Head of caudate nucleus (tissue), 42 donors: ENCODE measurements at places on chromosomes 4 and X.

GRCh38 chrX:133307637-133308498 lies 89.7 kb upstream of the TFDP3 start:
- DNase-seq = peak; percentile 22

GRCh38 chr4:149370002-149370401 lies 445.6 kb downstream of the IQCM start:
- no peak for DNase-seq

- DNase-seq = no peak
Measured at GRCh38 chrX:257681-258289, 23.4 kb upstream of the PLCXD1 start.

DNA sequence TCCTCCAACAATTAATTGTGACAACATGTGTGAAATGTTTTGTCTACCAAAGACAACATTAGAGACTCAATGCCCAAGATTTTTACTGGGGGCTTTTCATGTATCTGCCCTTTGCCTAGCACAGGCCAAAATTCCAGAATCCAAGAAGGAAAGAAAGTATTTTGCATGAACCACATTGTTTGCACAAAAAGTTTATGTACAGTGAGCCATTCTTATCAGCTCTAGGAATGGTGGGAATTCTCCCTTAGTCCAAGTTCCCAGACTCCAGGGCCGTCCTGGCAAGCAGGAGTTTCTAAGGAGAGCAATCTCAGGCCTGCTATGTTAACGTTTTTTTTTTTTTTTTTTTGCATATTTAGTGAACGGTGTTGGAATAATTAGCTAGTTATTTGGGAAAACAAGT lies 21.6 kb downstream of the GPRASP1 start:
- no peak for DNase-seq

GRCh38 chrX:109943092-109943739 lies 59.7 kb upstream of the TMEM164 start:
- no peak for DNase-seq

DNA sequence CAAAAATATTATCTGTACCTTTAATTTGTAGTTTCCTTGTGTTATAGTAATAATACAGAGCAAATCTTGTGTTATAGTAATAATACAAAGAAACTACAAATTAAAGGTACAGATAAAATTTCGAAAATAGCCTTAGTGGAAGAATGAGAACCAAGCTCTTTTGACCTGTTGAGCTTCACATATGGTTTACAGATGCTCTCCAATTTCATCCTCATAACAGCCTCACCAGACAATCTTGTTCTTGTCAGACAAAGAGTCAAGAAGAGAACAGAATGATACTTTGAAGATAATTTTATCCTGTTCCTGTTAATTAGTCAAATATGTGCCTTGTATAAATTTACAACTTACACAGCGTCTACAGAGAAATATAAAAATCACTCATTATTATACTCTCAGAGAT lies 12.8 kb downstream of the ATXN3L start:
- no peak for DNase-seq

DNA sequence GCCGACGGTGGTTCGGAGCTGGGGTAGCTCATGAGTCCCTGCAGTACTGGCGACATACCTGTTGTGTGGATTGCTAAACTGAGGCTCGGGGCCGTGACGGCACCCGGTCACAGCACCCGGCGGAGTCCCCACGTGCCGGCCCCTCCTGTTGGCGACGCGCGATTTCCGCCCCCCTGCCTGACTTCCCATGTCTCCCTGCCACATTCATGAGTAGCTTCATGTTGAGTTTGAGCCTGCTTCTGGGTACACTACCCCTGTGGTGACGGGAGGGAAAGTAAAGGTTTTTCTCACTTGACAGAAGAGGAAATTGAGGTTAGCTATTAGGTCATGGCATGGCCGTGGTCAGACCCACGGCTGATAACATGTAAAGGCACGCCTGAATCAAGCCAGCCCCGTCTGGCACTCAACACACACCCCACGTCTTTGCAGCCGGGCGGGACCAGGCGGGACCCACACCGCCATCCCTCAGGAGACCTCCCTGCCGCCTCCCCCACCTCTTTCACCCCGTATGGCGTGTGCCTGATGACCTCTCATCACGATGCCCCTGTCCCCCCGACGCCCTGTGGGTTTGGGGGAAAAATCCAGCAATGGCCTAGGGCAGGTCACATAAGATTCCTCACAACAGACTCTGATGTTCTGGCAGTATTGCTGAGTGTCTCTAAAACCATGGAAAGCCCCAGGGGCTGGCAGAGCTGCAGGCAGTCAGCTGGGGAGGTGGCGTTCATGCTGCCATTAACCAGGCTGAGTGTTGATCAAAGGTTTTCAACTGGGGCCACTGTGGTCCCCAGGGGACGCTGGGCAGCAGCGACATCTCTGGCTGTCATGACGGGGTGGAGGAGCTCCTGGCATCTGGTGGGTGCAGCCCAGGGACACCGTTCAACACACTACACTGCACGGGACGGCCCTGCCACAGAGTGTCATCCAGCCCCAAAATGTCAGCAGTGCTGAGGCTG lies 29.2 kb downstream of the P2RY8 start:
- DNase-seq = no peak

DNA sequence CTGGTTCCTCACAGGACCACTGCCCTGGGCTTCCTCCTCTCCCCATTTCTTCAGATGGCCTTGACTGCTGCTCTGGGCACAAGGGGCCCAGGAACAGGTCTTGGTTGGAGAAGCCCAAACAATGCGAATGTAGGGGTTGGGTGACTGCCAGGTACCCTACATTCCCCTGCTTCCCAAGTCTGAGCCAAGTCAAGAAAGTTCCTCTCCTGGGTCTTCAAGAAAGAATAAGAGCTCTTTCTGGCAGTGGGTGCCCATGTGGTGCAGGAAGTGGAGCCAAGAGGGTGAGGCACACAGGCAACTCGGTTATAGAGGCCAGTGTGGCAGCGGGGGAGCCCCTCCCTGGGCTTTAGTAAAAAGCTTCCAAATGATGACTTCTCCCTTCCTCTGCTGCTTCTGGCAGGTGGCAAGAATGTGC lies 2.7 kb downstream of the SLC34A2 start:
- DNase-seq = no peak

DNA sequence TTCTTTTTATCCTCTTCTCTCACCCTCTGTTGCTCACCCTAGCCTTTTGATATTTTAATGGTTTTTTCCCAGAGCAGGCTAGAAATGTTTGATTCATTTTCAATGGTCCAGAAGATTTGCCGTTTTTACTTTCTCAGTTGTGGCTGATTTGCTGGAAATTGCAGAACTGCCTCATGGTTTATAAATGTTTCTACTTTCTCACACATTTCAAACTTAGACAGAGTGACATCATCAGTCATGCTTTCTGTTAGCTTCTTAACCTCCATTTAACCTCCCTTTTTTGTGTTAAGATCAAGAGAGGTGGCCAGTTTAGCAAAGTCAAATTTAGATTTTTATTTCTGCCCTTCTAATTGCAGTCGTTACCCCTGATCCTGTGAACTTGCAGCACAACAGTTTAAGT lies 8.7 kb downstream of the RXFP1 start:
- no peak for DNase-seq

- DNase-seq = no peak
Measured at GRCh38 chr4:25320773-25321172, 8.2 kb downstream of the ZCCHC4 start.

DNA sequence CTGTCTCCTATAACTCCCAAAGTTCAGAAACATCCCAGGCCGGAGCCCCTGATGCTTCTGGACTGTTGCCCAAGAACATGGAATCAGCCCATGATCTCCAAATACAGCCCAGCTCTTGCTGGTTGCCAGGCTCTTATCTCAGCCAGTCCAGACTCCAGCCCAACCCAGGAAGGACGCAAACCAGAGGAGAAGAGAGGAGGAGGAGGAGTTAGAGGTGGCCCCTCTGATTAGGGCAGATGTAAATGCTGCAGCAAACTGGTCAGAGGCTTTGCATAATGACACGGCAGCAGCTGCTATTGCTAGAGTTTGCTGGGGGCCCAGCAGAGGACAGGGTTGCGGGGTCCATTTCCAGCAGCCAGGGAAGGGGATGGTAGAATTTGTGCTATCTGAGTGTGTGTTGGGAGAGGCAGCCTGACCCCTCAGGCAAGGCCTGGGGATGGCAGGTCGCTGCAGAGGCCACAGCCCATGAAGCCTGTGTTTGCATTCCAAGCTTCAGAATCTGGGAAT lies 4.2 kb upstream of the OTUD5 start:
- no peak for DNase-seq

DNA sequence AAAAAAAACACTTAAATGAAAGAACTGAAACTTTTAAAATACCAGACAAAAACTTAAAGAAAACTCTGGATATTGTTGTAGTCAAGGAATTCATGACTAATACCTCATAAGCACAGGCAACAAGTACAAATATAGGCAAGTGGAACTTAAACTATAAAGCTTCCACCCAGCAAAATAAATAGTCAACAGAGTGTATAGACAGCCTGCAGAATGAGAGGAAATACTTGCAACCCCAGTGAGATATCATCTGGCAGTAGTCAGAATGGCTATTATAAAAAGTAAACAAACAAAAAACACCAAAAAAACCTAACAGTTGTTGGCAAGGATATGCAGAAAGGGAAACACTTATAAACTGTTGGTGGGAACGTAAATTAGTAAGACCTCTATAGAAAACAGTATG lies 9.6 kb upstream of the RPS6KA6 start:
- DNase-seq = no peak

DNA sequence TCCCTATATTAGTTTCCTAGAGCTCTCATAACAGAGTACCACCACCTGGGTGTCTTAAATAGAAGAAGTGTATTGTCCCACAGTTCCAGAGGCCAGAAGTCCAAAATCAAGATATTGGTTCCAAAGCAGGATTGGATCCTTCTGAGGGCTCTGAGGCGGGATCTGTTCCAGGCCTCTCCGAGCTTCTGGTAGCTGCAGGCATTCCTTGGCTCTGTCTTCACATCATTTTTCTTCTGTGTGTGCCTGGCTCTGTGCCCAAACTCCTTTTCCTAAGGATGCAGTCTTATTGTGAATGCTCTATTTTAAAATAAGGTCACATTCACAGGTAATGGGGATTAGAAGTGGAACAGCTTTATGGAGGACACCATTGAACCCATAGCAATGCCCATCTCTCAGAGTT lies 253.7 kb upstream of the TAPT1 start:
- DNase-seq = no peak

GRCh38 chrX:38868941-38869401 lies 67.7 kb downstream of the MID1IP1 start:
- DNase-seq = no peak

DNA sequence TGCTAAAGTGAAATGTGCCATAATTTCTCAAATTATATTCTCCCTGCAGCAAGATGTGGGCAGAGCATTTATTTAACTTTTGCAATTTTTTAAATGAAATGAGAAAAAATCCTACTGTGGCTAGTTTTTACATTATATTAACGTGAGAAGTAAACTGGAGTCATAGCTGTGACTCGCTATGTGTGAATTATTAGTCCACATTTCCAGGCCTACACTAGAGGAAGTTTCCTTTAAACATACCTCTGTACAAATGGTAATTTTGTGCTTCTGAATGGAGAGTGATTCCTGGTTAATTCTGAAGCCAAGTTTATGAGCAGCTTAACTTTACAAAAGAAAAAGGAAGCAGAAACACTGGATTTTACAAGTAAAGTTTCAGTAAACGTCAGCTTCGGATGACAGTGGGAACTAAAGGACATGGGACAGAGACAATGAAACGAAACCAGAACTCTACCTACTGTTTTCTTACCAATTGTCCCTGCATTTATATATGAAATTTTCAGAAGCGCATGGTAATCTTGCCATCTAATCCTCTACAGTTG lies 72.4 kb downstream of the FBXO8 start:
- no peak for DNase-seq

- no peak for DNase-seq
Measured at GRCh38 chrX:153725832-153726285, 1.2 kb downstream of the ABCD1 start.

- no peak for DNase-seq
Measured at GRCh38 chrX:112645774-112646173, 34.0 kb downstream of the LHFPL1 start.

- no peak for DNase-seq
Measured at GRCh38 chr4:98601708-98602107, 56.7 kb downstream of the TSPAN5 start.

- no peak for DNase-seq
Measured at GRCh38 chrX:107227780-107228485, 21.5 kb downstream of the DNAAF6 start.

GRCh38 chr4:42654631-42655268 lies 2.2 kb downstream of the ATP8A1 start:
- no peak for DNase-seq

- DNase-seq = peak; percentile 8
Measured at GRCh38 chr4:77358315-77358928, 201.4 kb downstream of the CCNG2 start.

DNA sequence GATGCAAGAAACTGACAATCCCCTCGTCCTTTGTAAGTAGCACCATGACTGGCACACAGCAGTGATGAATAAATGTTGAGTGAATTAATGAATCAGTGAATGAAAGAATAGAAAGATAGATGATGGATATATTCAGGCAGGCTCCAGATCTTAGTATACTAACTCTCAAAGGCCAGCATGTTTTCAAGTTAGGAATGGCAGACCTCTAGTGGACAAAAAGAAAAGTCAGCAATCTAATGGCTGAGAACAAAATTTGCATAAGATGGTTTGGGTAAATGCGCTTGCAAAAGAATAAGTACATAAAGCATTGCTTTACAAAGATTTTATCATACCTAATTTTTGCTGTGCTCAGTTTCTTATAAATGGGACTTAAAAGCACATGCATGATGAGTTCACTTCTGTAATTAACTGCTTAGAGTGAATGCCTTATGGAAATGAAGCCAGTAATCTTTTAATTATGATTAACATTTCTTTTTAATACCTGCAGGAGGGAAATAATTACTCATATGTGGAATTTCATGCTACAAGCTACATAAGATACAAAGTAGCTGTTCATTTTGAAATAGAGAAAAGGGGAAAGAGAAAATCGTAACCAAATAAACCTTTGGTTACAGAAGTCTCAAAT lies 126.9 kb upstream of the GPRIN3 start:
- DNase-seq = no peak

- DNase-seq = peak; percentile 69
Measured at GRCh38 chrX:43949669-43950068, 23.5 kb downstream of the NDP start.

DNA sequence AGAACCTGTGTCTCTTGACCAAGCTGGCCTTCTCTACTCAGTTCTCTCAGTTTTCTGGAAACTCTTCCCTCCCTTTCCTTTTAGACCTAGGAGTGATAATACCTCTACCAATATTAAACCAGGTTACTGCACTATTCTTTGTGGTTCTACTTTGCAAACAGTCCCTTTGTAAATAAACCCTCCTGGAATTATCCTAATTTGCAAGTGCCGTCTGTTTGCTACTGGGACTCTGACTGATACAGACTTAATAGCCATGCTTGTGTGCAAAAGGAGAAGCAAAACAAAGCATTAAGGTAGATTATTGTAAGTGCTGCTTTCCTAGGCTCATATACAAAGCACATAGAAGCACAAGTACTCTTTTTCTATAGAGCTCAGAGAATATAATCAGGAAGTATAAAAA lies 507.0 kb downstream of the INPP4B start:
- no peak for DNase-seq
